ENCODE measurements at places on chromosomes 1 and 21. TPM values are rescaled to one million over a fixed set of nuclear protein-coding genes. Genes with fewer than 3 reads are reported as not detected.

Gene PTAFR
- total RNA-seq, result 0.16 TPM

Gene NPR1
- total RNA-seq, result 1.9 TPM

Gene SLAMF7
- total RNA-seq, result 1.8 TPM

Gene ATP6V1G3
- total RNA-seq, result not detected

Gene P3H1
- total RNA-seq, result 28.7 TPM

Gene SELL
- 0.20 TPM for total RNA-seq

Gene SYT6
- 0.13 TPM for total RNA-seq

Gene CRYAA
- not detected for total RNA-seq

Gene MYBPH
- total RNA-seq, result not detected

Gene HTR6
- 0.18 TPM for total RNA-seq

Gene CLK2
- 25.4 TPM for total RNA-seq
